Activated CD4-positive, CD25-positive, alpha-beta regulatory T cell (primary cell): ENCODE measurements at places on chromosomes 6 and 20.

- no peak for DNase-seq
These were observed 645.2 kb downstream of the KIF16B start for GRCh38 chr20:15927893-15928650.

GRCh38 chr6:122788663-122789181, 336 bp upstream of the SMPDL3A start:
- DNase-seq: no peak

- no peak for DNase-seq
These were observed 48.2 kb upstream of the ASIP start for GRCh38 chr20:34193051-34193450.

DNA sequence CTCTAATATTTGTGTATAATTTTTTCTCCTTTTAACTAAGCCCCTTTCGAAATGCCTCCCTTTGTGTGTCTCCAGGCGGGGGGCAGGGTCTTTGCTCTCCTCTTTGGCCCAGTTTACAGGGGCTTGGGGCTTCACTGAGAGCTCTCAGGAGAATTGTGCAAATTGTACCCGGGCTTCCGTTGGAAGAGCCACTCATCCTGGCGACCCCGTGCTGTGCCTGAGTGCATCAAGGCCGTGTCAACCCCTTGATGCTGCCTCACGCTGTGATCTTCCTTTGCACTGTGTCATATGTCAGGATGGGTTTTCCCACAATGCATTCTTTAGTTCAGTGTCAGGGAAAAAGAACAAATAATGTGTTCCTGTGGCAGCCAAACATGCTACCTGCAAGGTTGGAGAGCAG, 118.0 kb upstream of the POU3F2 start:
- no peak for DNase-seq

GRCh38 chr20:38601216-38602184, at the start of gene ARHGAP40:
Gene ARHGAP40, plus strand, starts transcription at chr20:38601809.
- no peak for DNase-seq

GRCh38 chr20:10114598-10114997, 79.8 kb downstream of the ANKEF1 start:
- DNase-seq: no peak

DNA sequence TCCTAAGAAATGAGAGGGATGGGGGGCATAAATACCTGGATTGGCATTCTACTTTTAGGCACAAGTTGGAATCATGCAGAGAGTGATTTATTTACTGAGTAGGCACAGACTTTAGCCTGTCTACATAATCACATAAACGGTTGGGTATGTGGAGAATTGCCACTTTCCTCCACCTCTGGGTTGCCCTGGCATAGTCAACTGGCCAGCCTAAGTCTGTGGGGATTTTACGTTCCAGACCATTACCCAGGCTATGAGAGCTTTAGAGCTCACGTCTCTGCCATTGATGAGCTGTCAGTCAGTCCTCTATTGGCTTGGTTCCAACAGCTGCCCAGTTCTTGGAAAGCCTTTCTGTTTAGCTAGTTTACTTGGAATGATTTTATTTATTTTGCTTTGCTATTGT, 5.0 kb upstream of the BHLHE23 start:
- DNase-seq: no peak

DNA sequence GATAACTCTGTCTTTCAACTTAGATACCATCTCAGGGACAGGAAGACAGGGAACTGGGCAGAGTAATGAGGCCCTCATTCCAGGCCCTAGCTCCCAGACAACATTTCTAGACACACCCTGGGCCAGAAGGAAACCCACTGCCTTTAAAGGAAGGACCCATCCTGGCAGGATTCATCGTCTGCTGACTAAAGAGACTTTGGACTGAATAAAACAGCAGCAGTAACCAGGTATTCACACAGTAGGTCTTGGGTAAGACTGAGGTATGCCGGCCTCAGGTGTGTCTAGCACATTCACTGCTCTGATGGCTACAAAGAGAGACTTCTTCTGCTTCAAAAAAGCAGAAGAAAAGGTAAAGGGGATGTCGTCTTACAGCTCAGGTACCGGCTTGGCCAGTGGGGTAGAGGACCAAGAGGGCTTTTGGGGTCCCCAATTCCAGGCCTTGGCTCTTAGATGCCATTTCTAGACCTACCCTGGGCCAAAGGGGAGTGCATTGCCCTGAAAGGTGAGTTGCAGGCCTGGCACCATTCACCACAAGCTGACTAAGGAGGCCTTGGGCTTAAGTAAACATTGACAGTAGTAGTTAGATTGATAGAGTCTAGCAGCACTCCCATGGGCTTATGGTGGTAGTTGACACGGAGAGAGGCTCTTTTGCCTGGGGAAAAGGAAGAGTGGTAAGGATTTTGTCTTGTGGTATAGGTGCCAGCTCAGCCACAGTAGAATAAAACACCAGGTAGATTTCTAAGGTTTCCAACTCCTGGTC, 13.4 kb downstream of the SNX14 start:
- DNase-seq: no peak

DNA sequence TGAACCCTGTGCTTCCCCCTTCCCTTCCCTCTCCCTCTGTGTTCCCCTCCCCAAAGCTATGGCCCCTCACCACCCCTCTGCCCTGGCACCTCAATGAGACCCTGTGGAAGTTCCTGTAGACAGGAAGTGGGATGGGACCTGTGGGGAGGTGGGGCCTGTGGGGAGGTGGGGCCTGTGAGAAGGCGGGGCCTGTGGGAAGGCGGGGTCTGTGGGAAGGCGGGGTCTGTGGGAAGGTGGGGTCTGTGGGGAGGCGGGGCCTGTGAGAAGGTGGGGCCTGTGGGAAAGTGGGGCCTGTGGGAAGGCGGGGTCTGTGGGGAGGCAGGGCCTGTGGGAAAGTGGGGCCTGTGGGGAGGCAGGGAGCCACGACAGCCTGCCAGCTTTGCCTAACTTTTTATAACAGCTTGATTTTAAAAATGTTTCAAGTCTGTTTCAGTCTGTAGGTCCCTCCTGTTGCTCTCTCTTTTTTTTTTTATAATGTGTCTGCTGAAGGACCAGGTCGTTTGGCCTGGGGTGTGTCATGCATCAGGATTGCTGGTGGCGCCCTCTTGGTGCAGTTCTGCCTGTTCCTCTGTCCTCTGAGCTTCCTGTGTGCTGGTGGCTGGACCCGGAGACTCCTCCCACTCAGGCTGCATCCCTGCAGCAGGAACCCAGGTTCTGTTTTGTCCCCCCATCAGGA, 70.5 kb upstream of the SLCO4A1 start:
- no peak for DNase-seq

DNA sequence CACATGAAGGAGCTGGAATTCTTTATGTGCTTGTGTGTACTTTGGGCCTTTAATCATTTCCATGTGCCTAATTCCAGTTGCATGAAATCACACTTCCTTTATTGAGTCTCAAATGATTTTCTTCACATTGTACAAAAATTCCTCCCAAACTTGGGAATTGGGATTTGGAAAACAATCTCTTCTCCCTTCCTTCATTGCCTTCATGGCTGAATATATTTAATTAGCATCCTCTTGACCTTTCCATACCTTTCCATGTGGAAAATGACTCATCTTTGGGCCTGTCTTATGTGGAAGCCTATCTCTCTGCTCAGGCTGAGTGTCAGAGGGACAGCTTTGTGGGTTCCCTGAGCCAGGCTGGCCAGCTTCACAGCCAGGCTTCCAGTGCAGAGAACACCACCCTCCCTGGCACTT, 33.0 kb upstream of the CDH4 start:
- DNase-seq: no peak

- DNase-seq: no peak
These were observed 101.5 kb upstream of the BHLHE23 start for GRCh38 chr20:63108247-63108646.

- no peak for DNase-seq
These were observed 210.2 kb downstream of the TMEM200A start for GRCh38 chr6:130575971-130576370.

DNA sequence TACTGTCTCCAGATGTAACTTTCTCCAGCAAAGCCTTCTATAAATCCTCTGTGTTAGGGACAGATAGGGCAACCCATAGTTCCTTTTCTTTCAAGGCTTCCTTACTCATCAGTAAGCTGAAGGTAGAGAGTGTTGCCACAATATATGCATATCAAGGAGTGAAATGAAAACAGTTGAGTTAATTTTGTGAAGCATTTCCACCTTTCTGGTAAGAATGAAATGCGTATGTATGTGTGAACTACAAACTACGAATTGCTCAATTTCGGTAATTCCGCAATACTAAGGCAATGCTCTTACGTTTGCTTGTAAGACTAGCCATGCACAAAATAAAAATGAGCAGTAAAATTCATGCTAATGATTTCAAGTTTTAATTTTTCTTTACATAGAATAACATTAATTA, 61.2 kb upstream of the HBS1L start:
- DNase-seq: no peak

DNA sequence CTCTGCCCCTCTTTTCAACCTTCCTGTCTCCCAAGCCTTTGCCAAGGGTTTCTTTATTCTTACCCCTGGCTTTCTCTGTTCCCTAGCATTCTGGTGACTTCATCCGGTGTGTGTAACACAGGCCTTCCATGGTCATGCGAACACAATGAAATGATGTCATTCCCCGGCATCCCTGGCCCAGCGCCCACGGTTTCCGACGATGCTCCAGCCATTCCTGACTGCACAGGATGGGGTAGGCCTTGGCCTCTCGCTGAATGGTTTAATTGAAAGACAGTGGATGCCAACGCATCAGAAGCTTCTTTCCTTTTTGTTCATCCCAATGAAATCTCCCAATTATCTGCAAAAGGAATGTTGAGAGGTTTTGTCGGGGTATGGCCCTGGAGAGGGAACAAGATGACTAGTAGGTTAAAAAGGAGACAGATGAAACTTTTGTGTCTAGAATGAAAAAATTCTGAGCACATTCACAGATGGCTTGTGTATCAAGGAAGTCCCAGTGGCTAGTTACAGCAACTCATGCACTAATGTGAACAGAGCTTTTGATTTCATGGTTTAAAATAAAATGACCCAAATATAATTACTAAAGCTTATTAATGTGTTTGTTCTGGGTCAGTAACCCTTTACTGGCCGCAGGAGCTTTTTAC, 655.0 kb downstream of the QKI start:
- DNase-seq: no peak

DNA sequence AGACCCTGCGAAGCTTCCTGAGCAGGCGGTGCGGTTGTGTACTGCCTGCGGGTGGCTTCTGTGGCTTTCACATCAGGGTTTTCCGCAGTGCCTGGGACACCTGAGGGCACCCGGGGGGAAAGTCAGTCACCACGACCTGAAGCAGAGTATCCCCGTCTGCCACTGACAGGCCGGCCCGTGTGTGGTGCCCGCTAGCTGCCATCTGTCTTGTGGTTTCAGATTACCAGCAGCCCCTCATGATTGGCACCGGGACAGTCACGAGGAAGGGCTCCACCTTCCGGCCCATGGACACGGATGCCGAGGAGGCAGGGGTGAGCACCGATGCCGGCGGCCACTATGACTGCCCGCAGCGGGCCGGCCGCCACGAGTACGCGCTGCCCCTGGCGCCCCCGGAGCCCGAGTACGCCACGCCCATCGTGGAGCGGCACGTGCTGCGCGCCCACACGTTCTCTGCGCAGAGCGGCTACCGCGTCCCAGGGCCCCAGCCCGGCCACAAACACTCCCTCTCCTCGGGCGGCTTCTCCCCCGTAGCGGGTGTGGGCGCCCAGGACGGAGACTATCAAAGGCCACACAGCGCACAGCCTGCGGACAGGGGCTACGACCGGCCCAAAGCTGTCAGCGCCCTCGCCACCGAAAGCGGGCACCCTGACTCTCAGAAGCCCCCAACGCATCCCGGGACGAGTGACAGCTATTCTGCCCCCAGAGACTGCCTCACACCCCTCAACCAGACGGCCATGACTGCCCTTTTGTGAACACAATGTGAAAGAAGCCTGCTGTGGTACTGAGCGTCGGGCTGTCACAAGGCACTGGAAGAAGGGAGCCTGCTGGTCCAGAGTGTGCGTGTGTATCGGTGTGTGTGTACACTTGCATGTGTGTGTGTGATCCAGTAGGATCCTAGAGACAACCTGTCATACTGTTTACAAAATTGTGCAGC, 54.4 kb downstream of the GOPC start:
- peak; percentile 17 for DNase-seq

DNA sequence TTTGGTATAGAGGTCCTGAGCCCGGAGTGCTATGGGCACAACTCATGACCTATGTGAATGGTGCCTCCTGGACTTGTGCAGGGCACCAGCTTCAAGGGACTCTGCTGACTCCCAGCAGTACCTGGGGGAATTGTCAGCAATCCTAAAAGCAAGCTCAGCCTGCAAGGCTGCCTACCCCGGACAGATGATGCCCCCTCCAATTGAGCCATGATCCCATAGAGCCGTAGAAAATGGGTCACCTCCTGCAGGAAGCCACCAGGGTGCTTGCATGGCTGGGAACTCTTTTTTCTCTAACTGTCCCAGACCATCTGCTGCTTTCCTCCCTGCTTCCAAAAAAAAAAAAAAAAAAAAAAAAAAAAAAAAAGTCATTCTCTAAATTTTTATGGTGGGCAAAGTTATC, 12.9 kb upstream of the PRND start:
- no peak for DNase-seq

GRCh38 chr20:58192065-58192464, 36.4 kb downstream of the ANKRD60 start:
- no peak for DNase-seq

DNA sequence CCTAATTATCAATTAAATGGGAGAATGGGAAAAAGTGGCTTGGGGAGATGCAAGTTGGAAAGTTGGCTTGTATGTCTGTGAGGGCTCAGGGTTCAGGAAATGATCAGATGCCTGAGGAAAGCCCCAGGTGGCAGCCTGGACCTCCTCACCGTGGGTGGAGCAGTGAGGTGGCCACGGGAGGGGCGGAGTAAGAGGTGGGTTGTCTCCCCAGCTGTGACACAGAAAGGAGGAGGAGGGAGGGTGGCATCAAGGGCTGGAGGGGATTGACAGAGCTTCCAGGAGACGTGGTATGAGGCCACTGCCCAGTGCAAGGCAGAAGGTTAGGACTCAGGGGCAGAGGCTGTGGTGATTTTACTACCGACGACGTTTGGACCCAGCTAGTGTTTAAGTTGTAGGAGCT, 672.2 kb downstream of the PRKN start:
- DNase-seq: no peak

DNA sequence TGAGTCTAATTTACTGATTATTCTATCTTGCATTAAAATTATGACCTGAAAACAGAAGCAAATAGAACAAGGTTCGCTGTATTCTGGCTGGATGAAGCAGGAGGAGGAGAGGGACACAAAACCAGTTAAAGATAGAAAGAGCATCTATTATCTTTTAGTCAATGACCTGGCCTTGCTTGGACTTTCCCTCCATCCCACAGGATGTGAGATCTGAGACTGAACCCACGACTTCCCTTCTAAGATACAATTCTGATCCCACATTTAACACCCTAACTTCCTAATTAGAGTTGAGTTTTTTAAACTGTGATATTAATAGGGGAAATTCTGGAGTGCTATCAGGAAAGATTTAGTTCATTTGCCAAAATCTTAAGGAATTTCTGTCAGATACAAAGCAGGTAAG, 3.1 kb upstream of the HLA-DQA2 start:
- DNase-seq: no peak

GRCh38 chr6:19714434-19715166, 122.6 kb upstream of the ID4 start:
- no peak for DNase-seq

GRCh38 chr6:170493354-170493753, 59.8 kb downstream of the PSMB1 start:
- DNase-seq: no peak
